ENCODE measurements at places on chromosomes 5 and 9.

- no peak for DNase-seq
These were observed 4.4 kb upstream of the DIPK1B start for GRCh38 chr9:136707849-136708517.

DNA sequence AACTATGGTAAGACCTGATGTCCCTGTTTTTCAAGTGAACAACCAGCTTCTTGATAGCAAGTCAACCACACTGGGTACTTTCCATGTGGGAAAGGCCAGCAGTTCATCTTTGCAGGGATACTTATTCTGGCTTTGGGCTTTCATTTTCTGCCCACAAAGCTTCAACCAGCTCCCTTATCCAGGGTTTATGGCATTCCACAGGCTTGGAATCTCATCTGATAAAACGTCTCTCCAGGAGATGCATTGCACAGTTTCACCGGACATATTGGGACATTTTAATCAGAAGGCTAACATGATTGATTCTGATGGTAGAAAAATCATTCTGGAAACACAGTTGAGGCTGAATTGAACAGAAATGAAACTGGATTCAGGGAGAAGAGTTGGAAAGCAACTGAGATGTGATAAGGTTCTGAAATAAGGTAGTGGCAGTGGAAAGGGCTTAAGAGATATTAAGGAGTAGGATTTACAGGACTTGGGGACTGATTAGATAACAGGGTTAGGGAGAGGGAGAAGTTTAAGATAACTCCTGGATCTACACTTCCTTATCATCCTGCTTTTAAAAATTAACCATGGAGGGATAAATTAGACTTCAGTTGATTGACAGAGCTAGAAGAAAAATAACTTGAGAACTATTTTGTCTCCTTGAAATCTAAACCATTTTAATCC is 195.8 kb upstream of the FBXL7 start:
- no peak for DNase-seq

DNA sequence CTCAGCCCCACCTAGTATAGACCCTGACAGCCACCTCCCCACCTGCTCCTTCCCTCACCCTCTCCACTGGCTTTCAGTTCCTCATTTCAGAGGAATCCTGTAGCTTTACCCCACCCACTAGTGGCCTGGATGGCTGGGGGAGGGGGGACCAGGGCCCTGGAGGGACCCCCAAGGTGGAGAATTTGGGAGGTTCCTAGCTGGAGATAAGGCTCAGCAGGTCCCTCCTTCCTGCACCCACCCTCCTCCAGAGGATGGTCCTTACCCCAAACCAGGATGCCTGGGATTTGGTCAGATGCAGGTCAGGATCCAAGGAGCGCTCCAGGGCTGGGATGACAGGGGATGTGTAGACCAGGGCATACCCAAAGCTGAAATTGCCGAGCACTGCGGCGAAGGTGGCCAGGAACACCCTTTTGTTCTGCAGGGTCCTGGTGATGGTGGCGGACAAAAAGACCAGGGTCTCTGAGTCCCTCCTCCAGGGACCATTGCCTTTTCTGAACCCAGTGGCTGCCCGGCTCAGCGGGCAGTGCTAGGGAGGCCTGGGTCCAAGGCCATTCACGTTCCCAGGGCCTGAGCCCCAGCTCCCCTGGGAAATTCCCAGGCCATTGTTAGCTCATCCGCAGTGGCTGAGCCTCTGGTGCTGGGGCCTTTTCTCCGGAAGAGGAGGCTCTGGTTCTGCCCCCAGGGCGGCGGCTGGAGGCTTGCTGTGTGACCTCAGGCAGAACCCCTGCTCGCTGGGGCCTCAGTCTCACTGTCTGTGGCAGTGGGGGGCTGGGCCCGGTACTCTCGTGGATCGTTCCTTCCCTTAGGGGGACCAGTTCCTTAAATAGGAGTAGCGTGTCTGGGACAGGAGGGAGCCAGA is 678 bp downstream of the SLC2A6 start:
- DNase-seq, result no peak

GRCh38 chr9:16515879-16516301 is 354.6 kb downstream of the BNC2 start:
- DNase-seq, result no peak

DNA sequence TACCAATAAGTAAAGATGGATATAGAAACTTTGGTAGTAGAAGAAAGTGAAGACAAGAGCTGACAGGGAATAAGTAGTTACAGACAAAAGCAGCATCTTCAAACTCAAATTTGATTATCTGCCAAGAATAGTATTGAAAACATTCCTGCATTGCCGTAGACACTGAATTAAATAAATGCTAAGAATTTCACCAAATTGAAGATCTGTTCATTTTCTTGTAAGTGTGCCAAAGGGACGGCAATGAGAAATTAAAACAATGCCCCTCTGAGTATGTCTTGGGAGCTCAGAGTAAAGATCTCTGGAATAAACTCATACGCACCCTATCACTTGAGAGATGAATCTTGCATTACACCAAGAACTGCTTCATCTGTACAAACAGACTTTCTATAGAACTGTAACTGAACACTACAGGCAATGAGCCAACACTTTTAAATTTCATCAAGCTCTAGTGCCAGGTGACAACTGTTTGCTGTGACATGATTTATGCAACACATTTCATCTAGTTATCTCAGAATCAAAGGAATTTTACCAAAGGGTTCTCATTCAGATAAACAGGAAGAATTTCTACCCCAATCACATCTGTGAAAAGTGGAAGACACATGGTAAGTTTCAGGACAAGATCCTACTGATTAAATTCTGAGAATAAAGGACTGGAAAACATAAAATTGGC is 66.9 kb downstream of the RFX3 start:
- DNase-seq, result no peak

GRCh38 chr9:101727612-101728524 is 10.6 kb downstream of the GRIN3A start:
- no peak for DNase-seq

GRCh38 chr5:148484651-148485050 is 100.9 kb downstream of the FBXO38 start:
- DNase-seq, result no peak

DNA sequence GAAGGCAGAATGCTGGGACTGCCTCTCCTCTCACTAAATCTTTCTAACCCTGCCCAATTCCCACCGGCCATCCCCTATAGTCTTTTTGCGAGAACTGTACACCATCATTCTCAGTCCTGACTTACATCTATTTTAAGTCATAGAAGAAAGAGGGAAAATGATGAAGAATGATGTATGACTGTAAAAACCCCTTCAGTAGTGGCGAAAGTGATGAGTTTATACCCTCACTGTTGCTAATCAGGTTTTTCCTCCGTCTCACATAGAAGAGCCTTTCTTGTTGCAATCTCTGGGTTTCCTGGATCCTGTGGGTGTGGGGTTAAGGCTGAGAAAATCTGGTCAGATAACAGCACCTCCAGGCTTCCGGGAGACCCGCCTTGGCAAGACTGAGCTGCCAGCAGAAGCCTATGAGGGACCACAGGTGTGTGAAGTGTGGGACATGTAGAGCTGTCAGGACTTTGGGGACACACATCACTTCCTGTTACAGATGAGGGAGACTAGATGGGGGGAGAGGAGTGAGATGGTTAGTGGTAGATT is 147.1 kb upstream of the SLC12A2 start:
- no peak for DNase-seq

DNA sequence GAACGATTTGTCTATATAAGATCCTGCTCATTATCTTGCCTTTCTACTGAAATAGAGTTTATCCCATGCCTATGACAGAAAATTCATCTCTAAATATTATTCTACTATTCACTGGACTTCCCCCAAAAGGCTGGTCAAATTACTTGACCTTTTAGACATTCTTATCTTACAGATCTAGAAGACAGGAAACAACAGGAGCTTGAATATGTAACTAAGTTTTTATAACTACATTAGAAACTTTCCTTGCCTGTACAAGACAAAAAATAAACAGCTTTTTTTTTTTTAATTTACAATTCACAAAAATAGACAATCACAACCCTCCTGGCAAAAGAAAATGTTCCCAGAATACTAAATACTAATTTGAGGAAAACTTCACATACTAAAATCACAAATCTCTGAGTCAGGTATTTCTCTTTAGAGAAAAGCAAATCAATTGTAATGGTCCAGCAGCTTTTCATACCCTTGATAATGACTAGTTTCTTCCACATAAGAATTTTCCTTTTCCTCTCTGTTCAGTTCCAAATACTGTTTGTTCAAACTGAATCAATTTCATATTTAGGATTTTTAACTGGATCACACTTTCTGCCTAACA is 68.6 kb downstream of the MLLT3 start:
- DNase-seq, result no peak

DNA sequence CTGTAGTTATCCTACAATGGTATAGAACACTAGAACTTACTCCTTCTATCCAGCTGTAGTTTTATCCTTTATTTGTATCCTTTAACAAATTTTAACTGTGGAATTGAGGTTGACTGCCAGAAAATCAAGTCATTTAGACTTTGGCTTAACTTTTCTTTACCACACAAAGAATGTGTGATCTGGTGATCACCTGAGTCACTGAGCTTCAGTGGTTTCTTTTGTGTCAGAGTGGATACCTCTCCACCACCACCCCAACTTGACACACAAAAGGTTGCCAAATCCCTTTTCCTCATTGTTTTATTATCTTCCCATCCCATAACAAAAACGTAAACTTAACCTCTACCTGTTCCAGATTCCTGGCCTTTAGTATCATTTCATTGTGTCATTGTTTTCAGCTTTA is 5.5 kb downstream of the OTULIN start:
- DNase-seq, result no peak

DNA sequence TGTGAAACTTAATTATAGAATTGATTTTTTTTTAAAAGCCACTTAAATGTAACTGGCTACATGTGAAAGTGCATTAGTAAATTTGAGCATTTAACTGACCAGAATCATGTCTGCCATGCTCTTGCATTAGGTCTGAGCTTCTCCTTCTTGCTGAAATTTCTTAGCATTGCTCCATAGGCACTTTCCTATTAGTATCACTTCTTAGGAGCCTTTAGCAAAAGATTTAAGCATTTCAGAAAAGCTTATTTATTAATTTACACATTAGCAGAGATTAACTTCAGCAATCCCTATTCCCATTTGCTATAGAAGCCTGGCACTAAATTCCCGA is 211.0 kb downstream of the SNX18 start:
- DNase-seq, result no peak

GRCh38 chr5:68192679-68193060 is 22.9 kb upstream of the PIK3R1 start:
- DNase-seq, result no peak

- DNase-seq, result no peak
These were observed 138.6 kb upstream of the SPEF2 start for GRCh38 chr5:35478856-35479682.

DNA sequence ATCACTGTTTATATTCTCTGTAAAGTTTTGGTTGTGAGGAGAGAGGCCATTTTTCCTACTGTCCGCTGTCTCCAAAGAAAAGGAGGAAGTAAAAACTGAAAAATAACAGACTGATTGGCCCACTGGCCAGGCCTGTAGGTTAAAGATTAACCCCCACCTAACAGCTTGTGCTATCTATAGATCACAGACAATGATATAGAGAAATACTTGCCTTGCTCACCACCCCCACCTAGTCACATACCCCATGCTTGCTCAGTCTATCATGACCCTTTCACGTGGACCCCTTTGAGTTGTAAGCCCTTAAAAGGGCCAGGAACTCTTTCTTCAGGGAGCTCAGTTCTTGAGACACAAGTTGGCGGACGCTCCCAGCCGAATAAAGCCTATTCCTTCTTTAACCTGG is 357.4 kb downstream of the PRDM9 start:
- no peak for DNase-seq

- DNase-seq, result no peak
These were observed 371.8 kb upstream of the PTGER4 start for GRCh38 chr5:40307920-40308319.

GRCh38 chr5:177003649-177004048 is 2.9 kb downstream of the UIMC1 start:
- no peak for DNase-seq

GRCh38 chr5:131196331-131196730 is 25.6 kb downstream of the LYRM7 start:
- no peak for DNase-seq

DNA sequence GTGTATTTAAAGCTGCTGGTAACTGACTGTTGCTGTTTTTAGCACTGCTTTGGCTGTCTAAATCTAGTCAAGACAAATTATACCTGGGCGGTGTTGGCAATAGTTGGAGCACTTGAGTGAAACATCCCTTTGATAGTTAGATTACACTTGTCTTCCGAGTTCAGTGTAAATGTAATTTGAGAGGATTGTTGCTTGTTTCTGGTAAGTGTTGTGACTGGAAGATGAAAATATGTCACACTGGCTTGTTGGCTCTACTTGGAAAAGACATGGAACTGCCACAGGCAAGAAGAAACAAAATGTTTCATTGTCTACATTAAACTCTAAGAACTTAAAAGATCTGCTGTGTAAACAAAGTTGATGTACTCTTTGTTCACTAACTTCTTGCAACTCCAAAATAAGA is 49.2 kb upstream of the PTPRD start:
- no peak for DNase-seq

- no peak for DNase-seq
These were observed 23.2 kb downstream of the MAP3K1 start for GRCh38 chr5:56838409-56839039.

GRCh38 chr9:130900701-130901497 is 4.3 kb upstream of the QRFP start:
- DNase-seq, result no peak

- no peak for DNase-seq
These were observed 948.5 kb downstream of the TLE4 start for GRCh38 chr9:80520231-80520630.

DNA sequence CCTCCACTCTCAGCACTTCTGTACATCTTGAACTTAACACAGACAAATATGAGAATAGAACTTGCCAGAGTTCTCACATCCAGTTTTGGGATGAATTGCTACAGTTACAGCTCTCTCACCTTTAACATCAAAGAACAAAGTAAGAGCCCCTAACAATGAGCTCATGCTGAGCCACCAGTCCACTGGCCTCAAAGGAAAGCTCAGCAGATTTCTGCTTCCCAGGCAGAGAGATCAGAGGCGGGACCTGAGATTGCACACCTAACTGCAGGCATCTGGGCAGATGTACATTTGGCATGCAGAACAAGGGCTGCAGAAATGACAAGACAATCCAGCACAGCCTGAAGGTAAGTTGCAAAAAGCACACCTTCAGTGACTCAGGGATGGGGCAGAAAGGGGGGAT is 300.9 kb downstream of the MRPS30 start:
- DNase-seq, result no peak
